ENCODE measurements at places on chromosomes 16 and 17.

- DNase-seq = no peak
Measured at GRCh38 chr16:73149334-73149733, 101.4 kb upstream of the ZFHX3 start.

GRCh38 chr17:64261417-64262145 is 1.5 kb downstream of the TEX2 start:
- no peak for DNase-seq

DNA sequence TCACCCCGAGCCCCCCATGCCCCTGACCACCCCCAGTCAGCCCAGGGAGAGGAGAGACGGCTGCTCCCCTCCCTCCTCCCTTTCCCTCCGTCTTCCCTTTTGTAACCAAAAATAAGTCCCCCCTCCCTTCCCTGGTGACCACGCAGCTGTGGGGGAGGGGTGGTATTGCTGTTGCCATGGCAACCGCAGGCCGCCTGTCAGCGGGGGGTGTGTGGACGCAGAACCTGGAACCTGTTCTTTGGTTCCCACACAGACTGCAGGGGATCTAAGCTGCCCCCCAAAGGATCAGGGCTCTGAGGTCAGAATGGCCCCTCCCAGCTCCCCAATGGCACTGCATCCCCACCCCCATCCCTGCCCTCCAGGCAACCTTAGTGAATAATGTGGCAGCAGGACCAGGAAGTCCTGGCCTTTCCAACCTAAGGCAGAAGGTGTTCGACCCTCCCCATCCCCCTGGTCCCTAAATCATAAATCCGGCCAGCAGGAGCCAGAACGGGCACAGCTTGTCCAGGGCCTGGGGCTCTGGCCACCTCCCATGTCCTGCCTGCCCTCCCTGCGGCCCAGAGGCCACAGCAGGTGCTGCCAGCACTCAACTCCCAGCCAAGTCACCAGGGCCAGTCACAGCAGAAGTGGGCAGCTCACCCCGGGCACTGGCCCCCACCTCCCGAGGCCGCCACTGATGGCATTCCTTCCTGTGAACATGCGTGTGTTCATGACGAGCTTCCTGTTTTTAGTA is 12.0 kb downstream of the CA4 start:
- no peak for DNase-seq

DNA sequence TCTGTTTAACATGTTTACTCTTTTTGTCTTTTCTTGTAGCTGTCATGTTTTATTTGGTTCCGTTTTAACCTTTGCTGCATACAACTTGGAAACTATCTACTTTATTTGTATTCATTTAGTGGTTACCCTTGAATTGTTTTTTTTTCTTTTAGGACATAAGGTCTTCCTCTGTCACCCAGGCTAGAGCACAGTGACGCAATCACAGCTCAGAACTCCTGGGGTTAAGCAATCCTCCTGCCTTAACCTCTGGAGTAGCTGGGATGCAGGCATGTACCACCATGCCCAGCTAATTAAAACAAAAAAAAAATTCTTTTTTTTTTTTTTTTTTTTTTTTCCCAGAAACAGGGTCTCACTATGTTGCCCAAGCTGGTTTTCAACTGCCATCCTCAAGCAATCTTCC is 29.8 kb upstream of the USP43 start:
- no peak for DNase-seq

DNA sequence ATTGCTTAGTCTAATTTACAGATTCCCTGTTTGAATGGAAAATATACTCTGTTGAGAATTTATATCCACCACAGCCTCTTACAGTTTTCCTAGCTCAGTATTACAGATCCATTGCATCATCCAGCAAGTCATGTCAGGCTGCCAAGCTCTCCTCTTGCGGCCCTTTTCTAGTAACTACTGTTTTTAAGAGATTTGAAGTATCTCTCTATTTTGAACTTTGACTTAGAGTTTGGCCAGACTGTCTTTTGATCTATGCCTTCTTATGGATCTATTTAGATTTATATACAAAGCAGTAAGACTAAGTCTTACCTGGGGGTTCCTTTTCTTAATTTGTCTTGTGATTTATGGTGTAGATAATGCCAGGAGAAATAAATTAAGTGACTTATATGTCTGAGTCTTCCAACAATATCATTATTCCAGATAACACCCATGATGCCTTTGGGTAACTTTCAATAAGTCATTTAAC is 53.1 kb upstream of the ABCC11 start:
- no peak for DNase-seq

- DNase-seq = no peak
Measured at GRCh38 chr17:44935116-44935515, 12.5 kb downstream of the KIF18B start.

Measured in activated gamma-delta T cell treated with anti-CD3 and anti-CD28 coated beads, Interleukin-2, amount 50 U/mL, for 16 hours (primary cell).